ENCODE measurements at places on chromosomes 2 and 18.

- DNase-seq: no peak
Measured at GRCh38 chr2:36676364-36676763, 20.1 kb upstream of the VIT start.

GRCh38 chr2:174711206-174711605 is 53.1 kb downstream of the CHRNA1 start:
- DNase-seq: no peak

GRCh38 chr18:984004-984403 is 79.3 kb downstream of the ADCYAP1 start:
- DNase-seq: no peak

- DNase-seq: no peak
Measured at GRCh38 chr2:221476195-221476594, 95.9 kb downstream of the EPHA4 start.

- DNase-seq: no peak
Measured at GRCh38 chr2:13413989-13414388, 697.3 kb downstream of the TRIB2 start.

DNA sequence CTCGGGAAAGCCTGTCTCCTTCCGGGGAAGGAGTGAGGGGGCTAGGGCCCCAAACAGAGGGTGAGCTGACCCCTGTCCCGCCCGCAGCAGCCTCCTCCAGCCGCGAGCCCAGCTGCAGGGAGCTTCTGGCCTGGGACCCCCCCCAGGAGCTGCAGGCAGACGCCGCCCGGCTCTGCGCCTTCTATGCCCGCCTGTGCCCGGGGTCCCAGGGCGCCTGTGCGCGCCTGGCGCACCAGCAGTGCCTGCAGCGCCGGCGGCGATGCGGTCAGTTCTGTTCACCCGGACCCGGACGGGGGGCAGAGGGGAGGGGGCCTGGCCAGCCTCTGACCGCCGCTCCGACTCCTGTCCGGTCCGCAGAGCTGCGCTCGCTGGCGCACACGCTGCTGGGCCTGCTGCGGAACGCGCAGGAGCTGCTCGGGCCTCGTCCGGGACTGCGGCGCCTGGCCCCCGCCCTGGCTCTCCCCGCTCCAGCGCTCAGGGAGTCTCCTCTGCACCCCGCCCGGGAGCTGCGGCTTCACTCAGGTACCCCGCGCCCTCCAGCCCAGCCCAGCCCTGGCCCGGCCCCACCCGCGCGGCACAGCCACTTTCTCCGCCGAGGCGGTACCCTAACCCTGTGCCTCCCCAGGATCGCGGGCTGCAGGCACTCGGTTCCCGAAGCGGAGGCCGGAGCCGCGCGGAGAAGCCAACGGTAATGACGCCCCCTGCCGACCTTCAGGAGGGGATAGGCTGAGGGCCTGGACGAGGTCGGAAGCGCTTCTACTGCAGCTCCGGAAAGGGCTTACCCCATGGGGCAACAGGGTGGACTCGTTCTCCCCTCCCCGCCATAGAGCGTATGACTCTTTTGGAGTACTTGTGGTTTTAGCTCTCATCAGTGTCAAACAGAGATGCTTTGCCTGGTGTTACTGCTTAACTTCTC is 2.0 kb upstream of the CHRND start:
- no peak for DNase-seq

DNA sequence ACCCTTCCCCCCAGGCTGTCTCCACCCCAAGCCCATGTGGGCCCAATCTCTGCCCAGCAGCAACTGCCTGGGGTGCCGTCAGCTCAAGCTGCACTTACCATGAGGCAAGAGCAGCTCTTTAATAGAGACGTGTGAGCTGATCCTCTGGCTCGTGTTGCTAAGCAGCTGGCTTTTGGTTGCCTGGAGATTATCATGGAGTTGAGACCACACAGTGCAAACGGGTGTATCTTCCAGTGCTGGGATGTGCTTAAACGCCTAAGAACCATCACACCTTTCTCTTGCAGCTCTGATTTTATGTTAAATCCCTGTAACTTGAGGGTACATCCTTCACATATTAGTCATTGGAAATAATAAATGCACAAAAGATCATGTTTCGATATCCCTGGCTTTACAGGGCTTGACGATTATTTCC is 271.1 kb downstream of the PRKCE start:
- no peak for DNase-seq

- DNase-seq: peak; percentile 4
Measured at GRCh38 chr2:37156071-37156856, 516 bp downstream of the EIF2AK2 start.

GRCh38 chr2:237665713-237666143 is 38.3 kb downstream of the LRRFIP1 start:
- no peak for DNase-seq

DNA sequence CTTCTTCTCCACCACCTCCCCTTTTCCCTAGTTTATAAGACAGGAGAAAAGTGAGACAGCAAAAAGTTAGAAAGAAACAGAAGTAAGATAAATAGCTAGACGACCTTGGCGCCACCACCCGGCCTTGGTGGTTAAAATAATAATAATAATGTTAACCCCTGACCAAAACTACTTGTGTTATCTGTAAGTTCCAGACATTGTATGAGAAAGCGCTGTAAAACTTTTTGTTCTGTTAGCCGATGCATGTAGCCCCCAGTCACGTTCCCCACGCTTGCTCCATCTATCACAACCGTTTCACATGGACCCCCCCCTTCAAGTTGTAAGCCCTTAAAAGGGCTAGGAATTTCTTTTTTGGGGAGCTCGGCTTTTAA is 1.5 kb upstream of the BUB1 start:
- DNase-seq: no peak

GRCh38 chr18:28650860-28651259 is 473.9 kb upstream of the CDH2 start:
- no peak for DNase-seq

DNA sequence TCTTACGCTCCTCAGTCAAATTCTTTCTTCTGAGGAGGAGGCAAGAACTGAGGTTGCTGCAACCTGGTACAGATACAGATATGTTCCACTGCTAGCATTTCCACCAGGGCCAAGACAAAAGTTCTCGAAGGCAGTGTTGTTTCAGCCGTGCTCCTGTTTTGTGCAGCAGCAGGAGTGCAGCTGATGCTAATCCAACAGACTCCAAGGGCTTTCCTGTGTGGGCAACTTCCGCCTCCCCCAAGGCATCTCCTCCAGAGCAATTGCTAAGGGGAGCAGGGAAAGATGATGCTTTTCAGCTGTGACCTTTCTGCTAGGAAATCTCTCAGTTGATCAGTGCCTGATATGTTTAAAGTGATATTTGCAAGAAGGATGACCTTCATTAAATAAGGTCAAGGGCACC is 52.6 kb upstream of the DAPL1 start:
- no peak for DNase-seq

- no peak for DNase-seq
Measured at GRCh38 chr18:23401400-23402347, 51.4 kb upstream of the RIOK3 start.

DNA sequence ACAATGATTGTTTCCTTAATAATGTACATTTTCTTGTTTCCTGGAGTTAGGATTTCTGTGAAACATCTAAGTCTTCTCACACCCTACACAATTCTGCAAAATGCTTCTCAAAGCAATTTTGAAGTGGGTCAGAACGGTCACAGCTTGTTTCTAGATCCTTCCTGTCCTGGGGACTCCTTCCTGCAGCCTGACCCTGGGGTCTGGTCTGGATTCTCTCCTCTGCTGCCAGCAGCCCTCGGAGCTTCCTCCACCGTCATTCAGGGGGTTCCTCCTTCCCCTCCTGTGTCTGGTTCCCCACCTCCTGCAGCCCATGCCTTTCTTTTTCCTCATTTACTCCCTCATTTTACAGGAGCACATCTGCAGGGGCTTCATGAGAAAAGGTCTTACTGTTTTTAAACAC is 322.1 kb downstream of the AGPS start:
- no peak for DNase-seq

- no peak for DNase-seq
Measured at GRCh38 chr18:77068321-77069312, 64.0 kb downstream of the MBP start.

GRCh38 chr2:28639092-28639691 is 112.4 kb upstream of the PPP1CB start:
- no peak for DNase-seq

DNA sequence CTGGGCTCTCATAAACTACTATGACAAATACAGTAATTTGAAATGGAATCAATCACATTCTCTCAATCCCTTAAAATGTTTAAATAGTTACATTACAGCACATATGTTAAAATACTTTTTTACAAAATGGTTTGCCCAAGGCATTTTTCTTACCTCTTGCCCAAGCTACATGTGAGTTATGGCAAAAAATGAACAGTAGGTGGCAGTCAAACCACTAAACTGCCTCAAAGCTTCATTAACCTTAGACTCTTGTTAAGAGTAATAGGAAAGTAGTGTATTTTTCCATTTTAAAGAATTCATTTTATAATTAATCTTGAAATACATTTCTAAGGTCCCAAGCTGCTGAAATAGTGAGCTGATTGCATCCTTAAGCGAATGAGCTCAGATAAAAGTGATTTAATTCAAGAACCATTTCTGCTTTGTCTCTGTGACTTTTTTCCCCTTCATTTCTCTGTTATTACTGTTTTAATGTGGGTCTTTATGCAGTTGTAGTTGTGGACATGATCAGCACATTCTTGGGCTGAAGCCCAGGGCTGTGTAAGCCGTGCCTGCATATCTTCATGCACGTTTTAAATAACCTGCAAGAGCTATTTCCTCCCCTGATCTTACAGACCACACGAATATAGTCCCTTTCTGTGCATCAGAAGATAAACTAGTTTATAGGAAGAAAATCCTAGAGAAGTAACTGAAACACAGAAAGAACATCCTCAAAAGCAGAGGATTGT is 311.8 kb downstream of the LNPK start:
- no peak for DNase-seq

DNA sequence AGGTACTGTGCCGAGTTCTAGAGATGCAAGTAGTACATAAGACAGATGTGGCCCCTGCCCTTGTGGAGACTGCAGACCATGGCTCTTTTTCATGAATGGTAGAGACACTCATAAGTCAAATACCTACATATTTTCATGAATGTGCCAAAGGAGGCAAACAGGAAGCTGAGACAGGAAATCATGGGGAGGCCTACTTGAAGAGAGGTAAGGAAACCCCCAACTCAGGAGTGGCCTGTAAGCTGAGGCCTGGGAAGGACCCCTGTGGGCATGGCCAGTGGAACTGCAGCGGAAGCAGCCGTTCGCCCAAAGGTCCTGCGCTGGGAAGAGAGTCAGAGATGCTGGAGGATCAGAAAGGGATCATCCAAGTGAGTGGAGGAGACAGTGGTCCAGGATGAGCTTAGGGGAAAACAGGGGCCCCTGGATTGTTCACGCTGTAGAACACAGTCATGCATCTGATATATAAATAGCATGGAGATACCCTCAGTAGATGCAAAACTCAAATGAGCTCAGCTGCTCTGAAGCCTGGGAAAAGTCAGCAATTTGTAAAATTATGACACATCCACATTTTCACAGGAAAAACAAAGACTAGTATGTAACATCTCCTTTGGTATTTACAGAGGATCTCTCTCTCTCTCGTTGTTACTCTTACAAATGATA is 228.9 kb downstream of the NEDD4L start:
- no peak for DNase-seq

DNA sequence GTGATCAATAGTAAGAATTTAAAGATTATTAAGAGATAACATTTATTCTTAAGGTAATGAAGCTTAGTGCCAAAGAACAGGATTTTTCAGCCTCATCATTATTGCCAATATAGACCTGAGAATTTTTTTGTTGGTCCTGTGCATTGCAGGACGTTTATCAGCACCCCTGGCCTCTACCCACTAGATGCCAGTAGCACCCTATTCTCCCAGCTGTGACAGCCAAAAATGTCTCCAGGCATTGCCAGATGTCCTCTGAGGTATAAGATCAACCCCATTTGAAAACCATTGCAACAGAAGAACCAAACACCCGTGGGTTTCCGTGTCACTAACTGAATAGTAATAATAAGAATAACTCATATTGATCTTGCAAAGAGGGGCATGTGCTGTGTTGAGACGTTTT is 700.0 kb upstream of the SOX11 start:
- DNase-seq: no peak

GRCh38 chr2:42974169-42974720 is 181.9 kb upstream of the HAAO start:
- no peak for DNase-seq

Data from activated T-helper 1 cell treated with Interleukin-2 at 50 U/mL for 16 hours (primary cell).